ENCODE measurements at places on chromosomes 7 and 10.

DNA sequence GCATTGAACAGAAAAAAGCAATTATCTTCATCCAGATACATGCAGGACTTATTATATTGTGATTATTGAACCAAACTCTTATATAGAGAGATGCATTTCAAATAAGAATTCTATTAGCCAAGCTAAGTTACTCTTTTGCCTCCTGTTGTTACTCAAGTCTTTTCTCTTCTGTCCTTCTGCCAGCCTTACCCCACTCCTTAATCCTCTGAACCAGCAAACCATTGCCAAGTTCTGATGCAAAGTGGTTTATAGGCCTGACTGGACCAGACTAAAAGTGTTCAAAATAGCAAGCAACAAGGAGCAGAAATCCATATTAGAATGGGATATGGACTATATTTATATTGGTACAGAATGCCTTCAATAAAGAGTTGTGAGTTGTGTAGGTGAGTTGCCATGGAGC, 2.2 kb upstream of the SLC26A4 start:
- ATAC-seq = no peak

- ATAC-seq = no peak
These were observed 29.1 kb downstream of the ERCC6 start for GRCh38 chr10:49509771-49510303.

DNA sequence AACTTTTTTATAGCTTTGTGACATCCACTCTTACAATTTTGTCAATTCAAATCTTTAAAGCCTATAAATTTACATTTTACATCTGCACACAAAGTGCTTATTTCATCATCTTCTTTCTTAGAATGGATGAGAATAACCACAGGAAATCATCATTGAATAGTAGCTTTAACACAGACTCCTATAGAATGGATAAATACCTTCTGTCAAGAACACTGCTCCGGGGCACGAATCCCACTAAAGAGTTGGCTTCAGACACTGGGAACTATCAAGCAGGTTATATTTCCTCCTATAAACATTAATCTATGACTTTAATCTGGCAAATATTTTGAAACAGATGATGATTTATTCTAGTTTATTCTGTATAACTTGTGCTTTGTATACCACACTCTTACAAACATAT, 269.7 kb upstream of the TPK1 start:
- ATAC-seq = no peak

- peak; percentile 92 for ATAC-seq
These were observed 303.1 kb upstream of the NPSR1 start for GRCh38 chr7:34354899-34355298.

DNA sequence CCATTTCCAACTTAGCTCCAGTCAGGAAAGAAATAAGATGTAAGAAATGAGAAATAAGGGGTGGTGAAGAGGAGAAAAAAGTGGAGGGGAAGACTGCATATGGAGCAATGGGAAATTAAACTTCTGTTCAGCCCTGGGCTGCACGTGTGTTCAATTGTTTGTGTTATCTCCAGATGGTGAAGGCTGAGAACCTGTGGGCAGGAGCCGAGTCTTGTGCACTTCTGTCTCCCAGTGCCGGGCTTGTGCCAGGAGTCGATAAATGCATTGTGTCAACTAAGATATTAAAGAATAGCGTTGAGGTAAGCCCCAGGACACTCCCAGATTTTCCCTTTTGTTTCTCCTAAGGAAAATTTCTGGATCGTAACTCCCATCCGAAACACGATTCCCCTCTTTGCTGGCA, 98.2 kb downstream of the PRLHR start:
- ATAC-seq = no peak

GRCh38 chr7:129535896-129536295, 33.6 kb downstream of the SMKR1 start:
- no peak for ATAC-seq

DNA sequence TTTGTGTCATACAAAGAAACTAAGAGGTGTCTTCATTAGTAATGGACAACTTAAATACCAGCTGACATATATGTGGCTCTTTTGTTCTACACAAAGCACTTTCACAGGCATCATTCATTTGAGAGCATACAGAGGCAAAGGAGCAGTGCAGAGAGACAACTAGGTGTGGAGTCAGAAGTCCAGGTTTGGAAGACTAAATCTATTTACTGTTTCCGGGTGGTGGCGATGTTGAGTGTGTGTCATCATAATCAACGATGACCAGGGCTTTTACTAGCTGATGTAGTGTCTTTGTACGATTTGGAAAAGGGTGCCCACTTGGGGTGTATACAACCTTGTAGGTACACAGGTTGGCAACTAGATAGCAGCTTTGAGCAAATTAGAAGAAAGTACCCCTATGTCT, 195.5 kb upstream of the CCDC6 start:
- ATAC-seq = no peak

- no peak for ATAC-seq
These were observed 1.6 kb upstream of the TEX36 start for GRCh38 chr10:125684581-125684980.

DNA sequence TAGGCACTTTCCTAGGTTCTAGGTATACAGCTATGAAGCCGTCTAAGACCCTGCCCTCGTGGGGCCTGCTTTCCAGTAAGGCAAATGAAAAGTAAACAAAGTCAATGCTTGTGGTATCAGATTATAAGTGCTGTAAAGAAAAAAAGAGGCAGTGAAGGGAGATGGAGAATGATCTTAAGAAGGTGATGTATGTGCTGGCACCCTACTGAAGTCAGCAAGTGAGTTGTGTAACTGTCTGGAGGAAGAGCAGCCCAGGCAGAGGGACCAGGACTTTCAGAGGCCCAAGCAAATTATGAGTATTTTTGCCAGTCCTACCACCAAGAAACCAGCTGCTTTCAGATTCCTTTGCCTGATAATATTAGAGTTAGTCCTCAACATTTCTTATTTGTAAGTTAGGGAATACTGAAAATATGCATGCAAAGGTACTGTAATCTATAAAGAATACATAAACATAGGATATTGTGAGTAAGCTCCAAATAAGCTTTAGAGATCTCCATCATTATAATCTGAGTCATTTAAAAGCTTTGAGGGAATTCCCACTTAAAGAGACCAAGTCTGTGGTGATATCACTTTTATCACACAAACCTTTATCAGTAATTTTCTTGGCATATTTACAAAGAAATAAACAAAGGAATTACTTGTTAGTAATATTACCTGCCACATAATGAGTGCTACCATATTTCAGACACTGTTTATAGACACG, 329.2 kb upstream of the LRGUK start:
- no peak for ATAC-seq

- no peak for ATAC-seq
These were observed 177.6 kb downstream of the DIP2C start for GRCh38 chr10:511849-512191.

GRCh38 chr7:24922099-24922773, 57.7 kb downstream of the OSBPL3 start:
- peak; percentile 10 for ATAC-seq

GRCh38 chr7:84060760-84061261, 133.8 kb downstream of the SEMA3A start:
- ATAC-seq = no peak

DNA sequence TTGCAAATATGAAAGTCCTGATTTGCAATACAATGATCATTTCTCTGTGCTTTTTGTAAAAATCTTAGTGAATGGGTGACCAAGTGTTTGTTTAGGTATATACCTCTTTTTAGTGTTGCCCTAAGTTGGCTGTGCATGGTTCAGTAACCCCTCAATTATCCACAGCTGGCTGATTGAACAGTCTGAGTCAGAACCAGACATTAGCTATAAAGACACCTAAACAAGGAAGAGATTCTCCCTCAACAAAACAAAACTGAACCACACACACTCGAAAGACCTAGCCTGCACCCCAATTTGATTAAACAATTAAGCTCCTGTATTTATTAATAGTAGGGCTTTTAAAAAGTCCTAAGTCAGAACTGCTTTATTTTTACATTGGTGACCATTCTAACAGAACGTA, 2.8 kb downstream of the RSBN1L start:
- ATAC-seq = no peak

DNA sequence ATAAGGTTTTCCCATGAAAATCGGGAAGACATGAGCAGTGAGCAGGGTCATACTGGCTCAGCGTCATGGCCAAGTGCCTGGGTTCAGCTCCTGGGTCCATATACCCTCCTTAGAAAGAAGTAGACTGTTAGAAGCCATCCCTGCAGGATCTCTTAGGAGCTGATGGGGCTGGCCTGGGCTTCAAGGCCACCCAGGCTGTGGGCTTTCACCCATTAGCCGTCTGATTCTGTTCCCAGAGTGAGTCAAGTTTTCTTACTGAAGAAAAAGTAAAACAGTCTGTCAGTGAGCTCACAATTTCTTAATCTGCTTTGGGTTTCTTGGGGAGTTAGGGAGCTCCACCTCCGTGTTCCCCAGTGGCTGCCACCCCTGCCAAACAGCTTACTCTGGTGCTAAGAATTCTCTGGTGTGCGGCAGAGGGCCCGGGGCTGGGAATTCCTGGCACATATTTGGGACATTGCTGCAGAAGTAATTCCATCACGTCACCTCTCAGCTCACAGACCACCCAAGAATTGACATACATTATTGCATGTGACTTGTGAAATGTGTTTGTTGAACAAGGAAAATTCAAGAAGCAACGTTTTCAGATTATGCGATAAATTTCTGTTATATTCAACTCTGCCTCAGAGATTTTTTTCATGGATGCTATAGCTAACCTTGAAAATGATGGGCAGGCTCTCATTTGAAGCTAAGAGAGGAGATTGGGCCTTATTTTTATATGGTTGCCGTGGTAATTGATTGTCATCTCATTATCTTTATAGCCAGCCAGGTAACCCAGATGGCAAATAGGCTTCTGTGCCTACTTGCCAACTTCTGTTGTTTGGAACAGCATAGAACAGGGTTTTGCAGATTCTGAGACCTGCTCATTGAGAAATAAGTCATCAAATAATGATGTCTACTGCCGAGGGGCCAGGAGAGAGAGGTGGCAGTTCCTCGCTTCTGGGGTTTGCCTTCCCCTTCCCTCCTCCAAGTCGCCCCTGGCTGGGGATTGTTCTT, 166.4 kb downstream of the CHN2 start:
- ATAC-seq = no peak

DNA sequence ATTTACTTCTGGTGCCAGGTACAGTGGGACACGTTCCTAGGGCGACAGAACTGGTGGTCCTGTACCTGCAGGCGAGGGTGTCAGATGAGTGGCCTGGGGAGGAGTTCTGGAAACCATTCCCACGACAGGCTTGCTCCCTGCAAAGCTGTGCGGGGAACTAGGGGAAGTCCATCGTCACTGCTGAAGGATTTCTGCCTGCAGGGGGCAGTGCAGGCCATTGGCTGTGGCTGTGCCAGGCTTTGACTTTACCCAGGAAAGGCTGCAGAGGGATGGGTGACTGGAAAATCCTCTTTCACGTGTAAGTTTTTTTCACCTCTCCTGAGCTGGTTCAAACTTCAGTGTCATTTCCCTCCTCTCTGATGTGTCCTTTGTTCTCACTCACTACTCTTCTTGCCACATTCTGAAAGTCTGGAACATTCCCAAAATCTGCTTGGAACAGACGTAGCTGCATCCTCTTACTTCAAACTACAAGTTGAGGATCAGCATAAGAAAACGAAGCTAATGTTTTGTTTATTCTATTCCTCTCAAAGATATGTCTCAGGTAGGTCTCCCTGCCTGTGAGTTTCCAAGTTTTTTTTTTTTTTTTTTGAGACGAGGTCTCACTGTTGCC, 126.5 kb downstream of the SH2D4B start:
- ATAC-seq = peak; percentile 81

DNA sequence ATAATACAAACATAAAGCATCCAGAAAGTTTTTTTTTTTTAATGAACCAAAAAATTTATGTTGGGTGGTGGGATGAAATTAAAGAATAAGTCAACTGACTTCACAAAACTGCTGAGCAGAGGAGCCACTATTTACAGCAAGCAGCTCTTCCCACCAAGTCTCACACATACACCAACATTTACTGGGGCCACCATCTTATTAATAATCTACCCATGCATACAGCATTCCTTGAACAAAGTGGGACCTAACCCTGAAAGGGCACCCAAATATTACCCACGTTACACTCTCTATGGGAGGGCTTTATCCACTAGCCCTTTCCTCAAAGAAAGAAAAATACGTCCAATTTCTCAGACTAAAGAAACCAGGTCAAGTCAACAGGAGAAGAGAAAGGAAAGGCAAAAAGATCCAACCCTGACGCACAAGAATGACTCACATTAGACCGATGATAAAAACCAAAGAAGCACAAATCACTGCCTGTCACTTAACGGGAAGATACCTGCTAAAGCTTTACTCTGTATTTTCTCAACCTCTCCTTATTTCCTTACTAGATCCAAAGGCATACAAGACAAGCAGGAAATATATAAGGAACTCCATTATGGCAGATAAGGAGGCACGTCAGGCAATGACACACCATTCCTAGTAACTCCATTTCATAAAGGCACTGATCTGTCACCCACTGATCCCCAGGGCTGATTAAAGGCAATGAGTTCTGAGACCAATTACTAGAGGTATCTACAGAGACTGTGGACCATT, 141.8 kb upstream of the ASAH2 start:
- ATAC-seq = no peak

DNA sequence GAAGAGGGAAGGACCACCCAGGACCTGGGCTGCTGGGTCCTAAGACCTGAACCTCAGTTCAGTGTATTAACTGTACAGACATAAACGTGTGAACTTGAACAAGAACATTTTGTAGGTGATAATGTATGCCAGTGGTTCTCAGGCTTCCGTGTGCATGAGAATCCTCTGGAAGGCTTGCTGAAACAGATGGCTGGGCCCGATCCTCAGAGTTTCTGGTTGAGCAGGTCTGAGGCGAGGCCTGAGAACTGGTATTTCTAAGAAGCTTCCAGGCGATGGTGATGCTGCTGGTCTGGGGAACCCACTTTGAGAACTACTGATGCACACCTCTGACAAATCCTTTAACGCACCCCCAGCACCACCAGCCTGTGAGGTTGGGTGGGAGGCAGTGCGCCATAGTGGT, 70.4 kb downstream of the CDH23 start:
- ATAC-seq = no peak

GRCh38 chr7:104990983-104991382, 23.0 kb upstream of the KMT2E start:
- no peak for ATAC-seq

DNA sequence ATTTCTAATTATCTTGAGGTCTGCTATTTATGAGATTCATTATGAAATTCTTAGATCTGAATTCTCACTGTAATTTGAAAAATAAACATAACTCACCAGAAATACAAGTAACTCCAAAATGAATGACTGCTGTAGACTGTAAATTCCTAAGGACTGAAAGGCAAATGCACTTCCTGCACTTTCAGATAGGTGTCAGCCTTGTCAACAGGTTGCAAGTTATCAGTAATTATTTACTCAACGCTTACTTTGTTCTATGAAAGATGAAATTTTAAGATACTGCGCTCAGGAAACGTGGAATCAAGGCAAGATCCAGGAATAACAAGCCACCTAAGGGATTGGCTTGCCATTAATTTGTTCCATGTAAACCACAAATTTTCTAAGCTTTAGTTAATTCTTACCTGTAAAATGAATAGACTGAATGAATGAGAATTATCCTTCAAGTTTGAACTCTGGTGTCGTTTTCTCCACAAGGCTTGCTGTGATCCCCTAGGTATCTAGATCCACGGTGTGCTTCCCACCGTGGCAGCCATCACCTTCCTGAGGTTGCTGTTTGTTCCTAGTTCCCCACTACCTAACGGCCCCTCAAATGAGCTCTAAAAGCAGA, 12.6 kb downstream of the DHX32 start:
- no peak for ATAC-seq

- no peak for ATAC-seq
These were observed 93.4 kb upstream of the PDLIM1 start for GRCh38 chr10:95384011-95384704.

- no peak for ATAC-seq
These were observed 14.4 kb downstream of the ALKBH4 start for GRCh38 chr7:102450242-102450641.
